ENCODE measurements at places on chromosomes 13 and 19.

DNA sequence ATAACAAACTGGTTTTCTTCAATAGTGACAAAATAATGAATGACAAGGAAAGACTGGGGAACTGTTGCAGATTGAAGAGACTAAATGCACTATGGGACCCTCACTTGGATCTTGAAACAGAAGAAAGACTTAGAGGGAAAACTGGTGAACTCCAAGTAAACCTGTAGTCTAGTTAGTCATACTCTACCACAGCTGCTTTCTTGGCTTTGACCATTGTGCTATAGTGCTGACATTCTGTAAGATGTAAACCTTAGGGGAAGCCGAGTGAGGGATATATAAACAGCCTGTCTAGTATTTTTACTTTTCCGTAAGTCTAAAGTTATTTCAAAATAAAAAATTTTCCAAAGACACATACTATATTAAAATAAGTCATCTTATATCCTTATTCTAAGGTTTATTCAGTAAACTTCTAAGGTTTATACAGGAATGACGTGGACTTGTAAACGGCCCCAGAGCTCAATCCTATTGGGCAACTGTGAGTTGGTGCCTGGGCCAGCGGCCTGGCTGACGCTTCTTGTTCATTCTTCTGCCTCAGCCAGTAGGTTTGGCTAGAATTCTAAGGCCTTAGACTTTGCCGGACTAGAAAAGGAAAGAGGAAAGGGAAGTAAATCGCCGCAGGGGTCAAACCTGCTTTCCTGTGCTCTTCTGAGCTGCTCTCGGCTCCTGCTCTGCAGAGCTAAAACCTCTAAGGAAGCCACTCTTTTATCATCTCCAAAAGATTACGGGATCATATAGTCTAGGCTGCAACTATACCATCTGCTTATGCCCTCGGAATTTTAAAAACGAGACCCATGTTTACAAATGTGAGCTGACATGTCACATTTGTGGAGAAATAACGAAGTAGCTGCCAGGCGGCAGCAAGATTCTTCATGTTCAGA lies 33.6 kb upstream of the UBE2L5 start:
- DNase-seq: no peak

DNA sequence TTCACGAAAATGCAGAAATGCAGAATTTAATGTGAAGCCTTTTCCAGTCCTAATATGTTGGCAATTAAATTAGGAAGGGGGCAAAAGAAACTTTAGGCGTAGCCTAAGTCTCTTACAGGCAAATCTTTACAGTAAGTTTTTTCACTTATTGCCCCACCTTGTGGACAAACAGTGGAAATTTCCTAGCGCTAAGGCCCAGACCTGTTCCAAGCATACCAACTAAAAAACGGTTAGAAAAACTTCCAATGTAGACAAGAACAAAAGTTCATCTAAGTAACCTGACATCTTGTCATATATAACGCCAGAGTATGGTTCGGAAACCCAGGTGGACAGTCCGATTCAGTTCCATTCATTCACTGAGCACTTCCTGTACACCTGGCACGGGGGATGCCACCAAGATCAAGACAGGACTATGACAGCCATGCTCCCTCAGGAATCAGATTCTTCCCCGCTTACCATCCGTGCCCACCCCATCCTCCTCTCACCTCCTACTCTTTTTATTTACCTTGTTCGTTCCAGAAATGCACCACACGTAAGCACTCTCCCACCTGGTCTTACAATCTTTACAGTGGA lies 4.9 kb downstream of the ZAR1L start:
- DNase-seq: no peak

DNA sequence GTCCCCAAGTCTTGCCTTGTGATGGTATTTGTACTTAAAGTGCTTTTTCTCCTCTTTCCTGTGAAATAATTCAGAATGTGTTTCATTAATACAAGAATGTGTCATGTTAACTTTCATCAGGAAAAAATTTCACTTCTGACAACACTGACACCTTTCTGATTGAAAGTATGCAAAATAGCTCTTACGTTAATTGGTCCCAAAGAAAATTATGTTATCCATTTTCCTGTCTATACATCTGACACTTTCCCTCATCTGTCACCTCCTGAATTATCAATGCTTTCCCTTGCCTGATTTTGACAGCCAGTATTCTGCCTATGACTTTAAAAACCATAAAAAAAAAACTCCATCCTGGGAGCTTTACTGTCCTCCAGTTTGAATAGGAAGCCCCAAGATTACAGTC lies 336.5 kb downstream of the ATP8A2 start:
- DNase-seq: no peak

GRCh38 chr19:30886222-30886621 lies 463.0 kb downstream of the TSHZ3 start:
- DNase-seq: no peak

DNA sequence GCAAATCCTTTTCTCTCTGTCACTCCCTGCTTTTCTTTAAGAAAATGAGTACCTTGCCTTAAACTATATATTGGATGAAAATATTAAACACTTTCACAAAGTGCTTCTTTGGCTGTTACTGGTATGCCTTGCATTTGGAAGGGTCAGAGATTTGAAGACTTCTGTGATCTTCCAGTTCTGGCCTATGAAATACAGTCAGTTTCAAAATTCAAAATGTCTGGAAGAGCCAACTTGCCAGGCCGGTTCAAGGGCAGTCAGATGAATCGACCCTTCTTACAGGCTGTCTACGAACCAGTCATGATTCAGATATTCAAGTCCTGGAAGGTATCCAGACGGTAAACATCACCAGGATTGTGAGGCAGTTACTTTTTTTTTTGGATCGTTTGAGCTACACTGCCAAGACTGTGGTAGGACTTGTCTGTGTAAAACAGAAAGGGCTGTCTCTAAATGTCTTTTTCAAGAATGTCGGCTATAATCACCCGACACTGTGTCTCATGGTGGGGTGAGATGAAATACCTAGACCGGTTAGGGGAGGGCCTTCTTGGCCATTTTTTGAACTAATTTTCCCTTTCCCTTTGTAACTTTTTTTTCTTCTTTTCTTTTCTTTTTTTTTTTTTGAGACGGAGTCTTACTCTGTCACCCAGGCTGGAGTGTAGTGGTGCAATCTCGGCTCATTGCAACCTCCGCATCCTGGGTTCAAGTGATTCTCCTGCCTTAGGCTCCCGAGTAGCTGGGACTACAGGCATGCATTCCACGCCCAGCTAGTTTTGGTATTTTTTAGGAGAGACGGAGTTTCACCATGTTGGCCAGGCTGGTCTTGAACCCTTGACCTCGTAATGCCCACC lies 11.2 kb downstream of the ACTN4 start:
- DNase-seq: no peak

- no peak for DNase-seq
These were observed 69.7 kb upstream of the SIAH3 start for GRCh38 chr13:45921162-45921736.

GRCh38 chr19:55141696-55142095 lies 7.3 kb downstream of the TNNT1 start:
- no peak for DNase-seq

DNA sequence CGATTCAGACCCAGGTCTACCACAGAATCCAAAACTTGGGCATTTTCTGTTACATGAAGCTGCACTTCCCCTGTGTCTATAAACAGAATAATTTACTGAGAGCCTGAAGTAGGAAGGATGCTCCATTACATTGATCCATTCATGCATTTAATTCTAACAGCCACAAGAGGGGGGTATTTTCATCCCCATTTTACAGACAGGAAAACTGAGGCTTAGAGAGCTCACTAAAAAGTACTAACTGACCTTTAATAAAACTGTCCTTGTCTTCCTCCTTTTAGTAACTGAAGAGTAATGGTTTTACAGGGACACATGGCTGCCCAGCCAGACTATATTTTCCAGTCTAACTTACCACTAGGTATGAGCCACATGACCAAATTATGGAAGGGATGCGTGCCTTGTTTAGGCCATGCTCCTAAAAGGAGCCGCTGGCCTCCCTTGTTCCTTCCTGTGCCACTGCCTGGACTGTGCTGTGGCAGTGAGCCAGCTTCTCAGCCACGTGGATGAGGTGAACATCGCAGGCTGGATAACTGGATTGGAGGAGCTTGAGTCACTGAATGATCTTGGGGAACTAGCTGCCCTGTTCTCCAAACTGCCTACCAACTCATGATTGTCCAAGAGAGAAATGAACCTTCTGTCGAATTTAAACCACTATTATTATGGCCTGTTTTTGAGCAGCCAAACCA lies 108.3 kb downstream of the DOCK9 start:
- DNase-seq: no peak

DNA sequence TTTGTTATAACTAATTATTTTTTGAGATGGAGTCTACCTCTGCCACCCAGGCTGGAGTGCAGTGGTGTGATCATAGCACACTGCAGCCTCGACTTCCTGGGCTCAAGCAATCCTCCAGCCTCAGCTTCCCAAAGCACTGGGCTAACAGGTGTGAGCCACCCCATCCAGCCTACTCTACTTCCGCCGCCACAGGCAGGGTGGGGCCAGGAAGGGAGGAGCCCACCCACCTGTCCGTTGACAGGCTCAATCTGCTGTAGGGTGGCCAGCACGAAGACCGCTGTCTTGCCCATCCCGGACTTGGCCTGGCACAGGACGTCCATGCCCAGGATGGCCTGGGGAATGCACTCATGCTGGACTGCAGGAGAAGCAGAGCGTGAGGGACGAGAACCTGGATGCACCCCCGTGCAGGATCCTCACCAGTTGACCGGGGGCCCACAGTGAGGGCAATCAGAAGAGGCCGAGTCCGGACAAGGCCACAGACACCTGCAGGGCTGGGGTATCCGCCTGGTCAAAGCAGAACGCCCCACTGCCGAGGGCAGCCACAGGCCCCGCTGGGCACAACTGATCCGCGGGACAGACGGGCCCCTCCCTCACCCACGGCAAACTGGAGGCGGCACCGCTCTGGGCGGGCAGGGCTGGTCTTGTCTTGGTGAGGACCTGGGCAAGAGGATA lies 6.7 kb downstream of the DDX39A start:
- DNase-seq: no peak

DNA sequence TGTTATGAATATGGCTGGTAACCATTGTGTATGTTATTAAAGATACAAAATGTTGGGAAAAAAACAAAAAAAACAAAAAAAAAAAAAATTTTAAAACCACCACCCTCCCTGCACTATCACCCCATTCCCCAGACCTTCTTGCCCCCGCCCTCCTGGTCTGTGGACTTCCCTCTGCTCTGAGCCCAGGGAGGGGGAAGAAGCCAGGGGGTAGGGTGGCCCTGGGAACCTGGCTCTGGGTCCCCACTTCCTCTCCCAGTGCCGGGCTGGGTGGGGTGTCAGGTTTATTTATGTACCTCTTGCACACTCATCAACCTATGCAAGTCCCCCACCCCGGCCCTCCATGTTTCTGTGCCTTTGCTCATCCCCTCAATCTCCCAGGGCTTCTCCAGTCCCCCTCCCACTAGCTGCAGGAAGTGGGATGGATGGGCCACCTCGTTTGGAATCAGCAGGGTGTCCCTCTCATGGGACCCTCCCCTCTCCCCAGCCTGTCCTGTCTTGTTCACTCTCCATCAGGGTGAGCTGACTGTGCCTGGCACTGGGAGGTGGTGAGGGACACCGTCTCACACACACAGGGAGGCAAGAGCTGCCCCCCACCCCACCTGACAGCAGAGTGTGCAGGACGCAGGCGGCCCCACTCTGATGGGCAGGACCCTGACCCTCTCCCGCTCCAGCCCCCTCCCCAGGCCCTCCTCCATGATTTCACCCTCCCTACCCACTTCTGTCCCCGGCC lies 5.9 kb downstream of the PAF1 start:
- DNase-seq: no peak

- DNase-seq: no peak
These were observed 65.0 kb downstream of the TBC1D4 start for GRCh38 chr13:75417012-75417384.

DNA sequence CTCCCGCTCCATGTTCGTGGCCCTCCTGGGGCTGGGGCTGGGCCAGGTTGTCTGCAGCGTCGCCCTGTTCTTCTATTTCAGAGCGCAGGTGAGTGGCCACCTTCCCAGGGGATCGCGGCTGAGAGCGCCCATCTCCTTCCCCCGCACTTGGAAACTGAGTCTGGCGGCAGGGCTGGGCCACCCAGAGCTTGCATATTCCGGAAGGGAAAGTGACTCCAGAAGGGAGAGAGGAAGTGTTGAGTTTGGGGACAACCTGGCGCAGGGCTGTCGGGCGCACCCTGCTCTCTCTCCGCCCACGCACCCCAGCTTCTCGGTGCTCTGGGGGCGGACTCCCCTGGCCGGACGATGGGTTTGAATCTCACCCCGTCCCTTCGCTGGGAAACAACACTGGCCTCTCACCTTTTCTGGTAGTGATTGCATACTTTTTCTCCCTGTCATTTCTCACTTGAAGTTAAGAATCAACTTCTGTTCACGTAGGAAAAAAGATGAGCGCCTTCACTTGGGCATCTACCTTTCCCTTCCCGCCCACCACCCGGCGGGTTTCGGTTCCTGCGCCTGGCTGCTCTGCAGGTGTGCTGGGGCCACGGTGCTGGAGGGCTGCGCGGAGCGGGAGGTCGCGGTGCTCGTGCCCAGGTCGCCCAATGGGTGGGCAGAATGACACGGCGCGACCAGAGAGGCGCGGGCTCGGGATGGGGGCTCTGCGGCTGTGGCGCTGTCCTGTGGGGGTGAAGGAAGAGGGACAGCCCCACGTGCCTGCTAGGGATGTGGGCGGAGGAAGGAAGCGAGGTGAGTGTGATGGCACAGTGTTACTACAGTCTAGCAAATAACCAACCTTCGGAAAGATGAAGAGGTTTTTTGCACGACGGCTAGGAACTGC lies 721 bp downstream of the TNFSF11 start:
- DNase-seq: no peak

DNA sequence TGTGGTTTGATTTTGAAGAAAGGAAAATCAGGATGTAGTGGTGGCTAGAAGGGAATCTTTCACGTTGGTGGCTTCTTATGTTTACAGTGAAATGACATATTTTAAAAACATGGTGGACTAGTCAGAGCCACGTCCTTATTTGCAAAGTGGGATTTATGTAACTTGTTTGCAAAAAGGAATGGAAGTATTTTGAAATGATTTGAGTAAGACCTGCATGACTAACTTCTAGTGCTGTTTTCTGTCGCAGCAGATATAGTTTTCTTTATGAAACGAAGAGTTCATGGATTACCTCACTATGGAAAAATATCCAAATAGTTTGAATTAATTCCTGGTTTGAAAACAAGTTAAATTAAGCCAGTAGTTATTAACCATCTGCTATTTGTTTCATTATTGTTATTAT lies 476.5 kb downstream of the MYO16 start:
- DNase-seq: no peak

GRCh38 chr19:58397533-58398037 lies 2.1 kb downstream of the RNF225 start:
- no peak for DNase-seq

- DNase-seq: no peak
These were observed 573.0 kb upstream of the PCDH9 start for GRCh38 chr13:67803118-67803517.

DNA sequence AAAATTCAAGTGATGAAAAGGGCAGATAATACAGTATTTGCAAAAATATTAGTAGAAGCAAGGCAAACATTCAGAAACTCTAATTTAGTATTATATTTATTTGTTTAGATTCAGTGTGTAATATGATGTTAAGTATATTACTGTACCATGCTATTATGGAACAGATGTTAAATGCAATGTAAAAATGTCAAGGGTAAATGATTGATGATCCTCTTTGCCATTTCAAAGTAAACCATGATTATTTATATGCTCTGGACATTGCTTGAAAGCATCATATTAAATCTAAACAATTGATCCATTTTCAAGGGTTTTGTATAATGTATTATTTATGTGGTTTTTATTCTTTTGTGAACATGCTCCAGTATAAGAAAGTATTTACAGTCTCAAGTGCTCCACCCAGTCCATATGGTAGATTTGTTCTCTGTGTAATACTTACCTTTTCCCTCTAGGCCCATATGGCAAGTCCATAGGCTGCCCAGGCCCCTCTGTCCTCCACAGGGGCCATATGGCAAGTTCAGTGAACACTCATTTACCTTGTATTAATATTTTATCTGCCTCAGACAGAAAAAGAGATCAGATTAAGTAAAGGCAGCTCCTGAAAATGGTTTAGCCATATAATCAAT lies 353.5 kb downstream of the DACH1 start:
- no peak for DNase-seq

Measured in suprapubic skin (tissue), 4 donors.